ENCODE measurements at places on chromosomes 11 and 22.

DNA sequence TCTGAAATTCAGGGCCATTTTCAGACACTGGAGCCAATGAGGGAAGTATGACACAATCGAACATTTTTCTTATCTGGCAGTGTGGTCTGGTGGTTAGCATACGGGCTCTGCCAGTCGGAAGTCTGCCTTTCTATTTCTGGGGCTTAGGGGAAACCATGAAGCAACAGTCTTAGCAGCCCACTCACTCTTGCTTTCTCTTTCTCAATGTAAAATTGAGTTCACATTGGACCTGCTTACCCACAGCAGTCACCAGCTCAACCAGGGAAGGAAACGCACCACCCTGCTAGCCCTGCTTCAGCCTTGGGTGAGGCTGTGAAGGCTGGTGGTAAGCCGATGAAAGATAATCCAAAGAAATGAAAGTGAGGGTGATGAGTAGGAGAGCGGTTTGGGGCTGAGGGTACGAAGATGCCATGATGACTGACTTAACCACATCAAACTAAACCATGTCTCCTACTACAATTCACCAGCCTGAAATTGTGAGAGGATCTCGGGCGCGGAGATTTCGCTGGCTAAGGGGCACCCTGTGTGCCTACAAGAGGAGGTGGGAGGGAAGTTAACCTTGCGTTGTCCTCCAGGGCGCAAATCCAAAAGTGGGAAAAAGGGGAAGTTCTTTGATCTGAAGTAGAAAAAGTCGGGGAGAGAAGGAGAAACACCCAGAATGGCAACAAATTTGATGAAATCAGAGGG is 2.0 kb upstream of the LMO2 start:
- DNase-seq = peak; percentile 66

GRCh38 chr11:128533472-128533871 is 53.9 kb downstream of the ETS1 start:
- no peak for DNase-seq

GRCh38 chr11:62166371-62166770 is 23.6 kb upstream of the SCGB1D1 start:
- no peak for DNase-seq

DNA sequence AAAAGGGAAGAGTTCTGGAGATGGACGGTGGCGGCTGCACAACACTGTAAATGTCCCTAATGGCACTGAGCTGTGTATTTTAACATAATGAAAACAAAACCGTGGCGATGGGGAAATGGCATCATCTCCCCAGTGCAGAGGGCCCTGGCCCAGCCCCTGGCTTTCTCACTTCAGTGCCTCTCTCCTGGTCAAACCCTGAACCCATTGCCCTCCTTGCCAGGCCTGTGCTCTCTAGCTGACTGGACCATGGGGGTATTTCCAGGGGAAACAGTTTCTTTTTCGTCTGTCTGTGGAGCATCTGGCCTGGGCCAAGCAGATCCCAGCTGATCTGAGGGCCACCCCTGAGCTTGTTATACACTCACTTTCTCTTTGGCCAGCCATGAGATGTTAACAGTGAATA is 17.4 kb upstream of the NAP1L4 start:
- no peak for DNase-seq

DNA sequence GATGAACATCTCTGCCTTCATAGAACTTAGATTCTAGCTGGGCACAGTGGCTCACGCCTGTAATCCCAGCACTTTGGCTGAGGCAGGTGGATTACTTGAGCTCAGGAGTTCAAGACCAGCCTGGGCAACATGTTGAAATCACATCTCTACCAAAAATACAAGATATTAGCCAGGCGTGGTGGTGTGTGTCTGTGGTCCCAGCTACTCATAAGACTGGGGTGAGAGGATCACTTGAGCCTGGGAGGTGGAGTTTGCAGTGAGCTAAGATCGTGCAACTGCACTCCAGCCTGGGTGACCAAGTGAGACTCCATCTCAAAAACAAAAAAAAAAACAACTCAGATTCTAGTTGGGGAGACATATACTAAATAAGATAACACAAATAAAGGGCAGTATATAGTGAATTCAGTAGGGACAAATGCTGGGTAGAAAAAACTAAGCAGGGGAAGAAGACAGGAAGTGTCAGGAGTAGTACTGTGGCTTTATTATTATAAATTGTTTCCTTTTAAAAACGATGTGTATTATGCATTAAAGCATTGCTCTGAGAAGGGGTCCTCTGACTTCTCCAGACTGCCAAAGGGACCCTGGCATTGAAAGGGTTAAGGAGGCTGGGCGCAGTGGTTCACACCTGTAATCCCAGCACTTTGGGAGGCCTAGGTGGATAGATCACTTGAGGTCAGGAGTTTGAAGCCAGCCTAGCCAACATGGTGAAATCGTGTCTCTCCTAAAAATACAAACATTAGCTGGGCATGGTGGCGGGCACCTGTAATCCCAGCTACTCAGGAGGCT is 46.7 kb downstream of the PACS1 start:
- no peak for DNase-seq

GRCh38 chr22:39616051-39616450 is 45.5 kb downstream of the CACNA1I start:
- DNase-seq = no peak

DNA sequence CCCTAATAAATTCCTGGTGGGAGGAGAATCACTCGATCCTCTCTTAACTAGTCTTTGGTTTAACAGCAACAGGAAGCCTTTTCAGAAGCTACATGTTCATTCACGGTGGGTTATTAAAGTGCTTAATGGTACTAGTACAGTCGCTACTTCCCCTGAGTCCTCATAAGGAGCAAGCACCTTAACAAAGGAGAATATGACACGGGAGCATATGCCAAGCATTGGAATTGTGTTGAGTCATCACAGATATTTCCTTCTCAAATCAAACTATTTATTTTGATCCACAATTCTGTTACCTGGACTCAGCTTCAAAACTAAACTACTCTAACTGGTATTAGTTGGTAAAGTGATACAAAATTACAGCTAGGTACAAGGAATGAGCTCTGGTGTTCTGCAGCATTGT is 177.5 kb upstream of the CTSC start:
- DNase-seq = no peak

- no peak for DNase-seq
These were observed 53.7 kb upstream of the CCDC34 start for GRCh38 chr11:27416568-27417176.

DNA sequence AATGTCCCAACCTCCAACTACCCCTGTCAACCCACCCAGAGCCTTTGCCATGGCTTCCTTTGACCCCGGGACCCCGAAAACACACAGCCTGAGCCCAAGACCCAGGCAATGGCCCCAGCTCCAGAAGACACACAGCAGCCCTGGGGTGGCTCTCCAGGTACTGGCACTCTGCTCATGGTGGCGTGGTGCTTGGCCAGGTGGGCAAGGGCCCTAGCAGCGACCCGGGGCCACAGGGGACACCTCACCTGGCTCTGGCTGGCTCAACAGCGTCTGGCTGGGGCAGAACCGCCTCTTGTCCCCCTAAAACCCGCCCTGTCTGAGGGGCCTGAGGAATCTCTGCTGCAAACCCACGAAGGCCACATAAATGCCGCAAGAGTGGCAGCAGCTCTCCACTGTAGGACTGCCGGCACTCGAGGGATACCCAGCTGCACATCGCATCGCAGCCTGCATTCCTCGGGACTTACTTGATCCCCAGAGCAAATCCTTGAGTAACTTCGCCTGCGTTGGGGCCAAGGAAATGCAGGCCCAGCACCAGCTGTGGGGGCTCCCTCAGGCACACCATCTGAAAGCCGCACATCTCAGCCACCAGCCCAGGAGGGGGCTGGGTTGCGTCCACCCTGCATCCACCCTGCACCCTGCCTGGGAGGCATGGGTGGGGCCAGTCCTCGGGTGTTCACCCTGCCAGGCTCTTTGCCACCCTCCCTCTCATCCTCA is 23.1 kb upstream of the GNB1L start:
- DNase-seq = no peak

GRCh38 chr22:49532869-49533802 is 294.5 kb downstream of the BRD1 start:
- no peak for DNase-seq

Measured in GM13977 (cell line).